Stimulated activated CD8-positive, alpha-beta memory T cell treated with anti-CD3 and anti-CD28 coated beads, Interleukin-15, amount 100 ng/mL, for 1 hour (primary cell): ENCODE measurements at places on chromosomes 5 and 9.

DNA sequence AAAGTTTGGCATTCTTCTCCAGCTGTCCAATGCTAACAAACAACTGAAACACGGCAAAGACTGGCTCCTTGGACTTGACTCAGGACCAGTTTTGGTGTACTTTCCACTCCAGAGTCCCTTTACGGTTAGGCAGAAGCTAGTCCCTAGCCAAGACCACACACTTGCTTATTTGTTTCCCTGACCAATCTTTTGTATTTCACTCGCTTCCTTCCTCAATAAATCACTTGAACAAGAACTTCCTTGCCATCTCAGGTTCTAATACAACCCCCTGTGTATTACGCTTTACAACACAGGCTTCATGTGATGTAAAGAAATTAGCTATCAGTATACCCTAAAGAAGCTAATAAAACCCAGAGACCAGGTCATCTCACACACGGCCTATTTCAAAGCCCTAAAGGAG, 947.5 kb upstream of the CTNND2 start:
- no peak for DNase-seq

GRCh38 chr5:127112347-127112864, 39.1 kb upstream of the C5orf63 start:
- DNase-seq: no peak

- DNase-seq: no peak
Observed at GRCh38 chr5:137186759-137187461, 312.2 kb downstream of the SPOCK1 start.

DNA sequence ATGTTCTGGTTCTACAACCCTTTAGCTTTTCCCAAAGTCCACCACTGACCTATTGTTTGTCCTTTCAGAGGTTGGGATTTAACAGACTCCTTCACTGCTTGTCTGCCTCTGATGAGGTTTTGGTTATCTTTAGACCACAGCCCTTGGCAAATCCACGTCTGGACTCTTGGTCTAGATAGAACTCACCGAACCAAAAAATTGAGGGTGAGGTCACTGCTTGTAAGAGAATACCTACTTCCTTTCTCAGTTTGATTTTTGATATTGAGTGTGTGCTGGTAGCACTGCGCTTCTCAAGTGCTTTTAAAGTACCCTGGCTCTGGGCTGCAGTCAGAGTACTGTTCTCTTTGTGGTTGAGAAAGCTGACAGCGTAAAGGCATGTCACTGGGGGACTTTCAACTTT, 61.7 kb downstream of the JMY start:
- DNase-seq: no peak

DNA sequence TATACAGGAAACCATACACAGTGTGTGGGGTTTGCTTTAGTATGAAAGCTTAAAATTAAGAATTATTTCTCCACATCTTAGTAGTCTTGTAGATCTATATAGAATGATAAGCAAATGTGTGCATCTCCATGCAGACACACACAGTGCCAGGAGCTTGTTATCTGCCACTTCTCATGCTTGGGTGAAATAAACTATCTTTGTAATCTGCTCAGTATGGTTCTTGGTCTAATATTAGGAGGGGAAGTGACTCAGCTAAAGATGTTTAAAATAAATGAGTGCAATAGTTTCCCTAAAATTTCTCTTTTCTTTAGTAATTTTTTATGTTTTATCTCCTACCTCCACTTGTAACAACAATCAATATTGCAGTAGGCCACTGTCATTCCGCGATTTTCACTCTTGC, 689.6 kb downstream of the TAF11L14 start:
- DNase-seq: no peak

DNA sequence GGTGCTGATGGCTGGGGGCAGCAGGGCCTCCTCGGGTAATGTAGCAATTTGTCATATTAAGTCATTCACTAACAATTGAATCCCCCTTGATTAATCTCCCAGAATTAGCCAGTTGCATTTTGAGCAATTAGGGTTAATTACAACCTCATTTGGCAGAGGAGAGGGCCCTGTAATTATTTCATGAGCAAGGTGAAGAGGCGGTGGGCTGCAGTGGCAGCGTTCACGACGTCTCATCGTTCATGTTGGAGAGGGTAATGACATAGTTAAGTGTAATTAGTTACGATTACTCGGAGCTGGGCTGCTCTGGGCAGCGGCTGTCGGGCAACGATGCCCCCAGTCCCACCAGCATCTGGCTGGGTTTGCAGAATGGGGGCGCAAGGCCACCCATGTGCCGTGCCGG, 46.0 kb downstream of the NEK6 start:
- no peak for DNase-seq

DNA sequence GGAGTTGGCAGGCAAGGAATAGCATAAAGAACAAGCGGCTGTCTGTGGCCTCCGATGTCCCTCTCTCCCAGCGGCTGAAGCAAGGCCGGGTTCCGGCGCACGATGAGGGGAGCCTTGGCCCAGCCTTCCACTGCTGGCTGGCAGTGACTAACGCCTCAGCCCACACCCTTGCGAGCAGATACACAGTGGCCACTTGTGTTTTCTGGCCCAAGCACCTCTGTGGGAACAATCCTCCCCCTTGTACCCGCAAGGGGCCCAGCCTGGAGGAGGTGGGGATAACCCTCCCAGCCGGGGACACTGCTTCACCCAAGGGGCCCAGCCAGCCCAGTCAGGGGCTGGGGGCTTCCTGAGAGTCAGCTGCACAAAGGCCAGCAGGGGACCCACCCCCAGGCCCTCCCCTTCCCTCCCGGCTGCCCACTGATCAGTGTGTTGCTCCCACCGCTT, 23.2 kb downstream of the STK10 start:
- no peak for DNase-seq

DNA sequence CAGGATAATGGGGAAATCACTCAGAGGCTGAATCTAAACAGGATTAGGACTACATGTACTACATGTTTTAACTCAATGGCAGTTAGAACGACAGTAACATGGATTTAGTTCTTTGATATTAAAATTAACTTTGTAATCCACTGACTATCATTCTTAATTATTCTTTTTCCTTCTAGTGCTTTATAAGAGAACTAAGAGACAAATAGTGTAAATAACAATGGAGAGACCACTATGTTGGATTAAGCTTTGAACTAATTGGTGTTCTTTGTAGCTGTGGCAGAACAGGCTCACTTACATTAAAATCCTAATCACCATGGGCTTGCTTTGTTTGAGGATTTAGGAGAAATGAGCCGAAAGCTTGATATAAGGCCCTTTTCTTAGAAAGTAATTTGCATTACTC, 18.8 kb downstream of the NMRK1 start:
- no peak for DNase-seq

DNA sequence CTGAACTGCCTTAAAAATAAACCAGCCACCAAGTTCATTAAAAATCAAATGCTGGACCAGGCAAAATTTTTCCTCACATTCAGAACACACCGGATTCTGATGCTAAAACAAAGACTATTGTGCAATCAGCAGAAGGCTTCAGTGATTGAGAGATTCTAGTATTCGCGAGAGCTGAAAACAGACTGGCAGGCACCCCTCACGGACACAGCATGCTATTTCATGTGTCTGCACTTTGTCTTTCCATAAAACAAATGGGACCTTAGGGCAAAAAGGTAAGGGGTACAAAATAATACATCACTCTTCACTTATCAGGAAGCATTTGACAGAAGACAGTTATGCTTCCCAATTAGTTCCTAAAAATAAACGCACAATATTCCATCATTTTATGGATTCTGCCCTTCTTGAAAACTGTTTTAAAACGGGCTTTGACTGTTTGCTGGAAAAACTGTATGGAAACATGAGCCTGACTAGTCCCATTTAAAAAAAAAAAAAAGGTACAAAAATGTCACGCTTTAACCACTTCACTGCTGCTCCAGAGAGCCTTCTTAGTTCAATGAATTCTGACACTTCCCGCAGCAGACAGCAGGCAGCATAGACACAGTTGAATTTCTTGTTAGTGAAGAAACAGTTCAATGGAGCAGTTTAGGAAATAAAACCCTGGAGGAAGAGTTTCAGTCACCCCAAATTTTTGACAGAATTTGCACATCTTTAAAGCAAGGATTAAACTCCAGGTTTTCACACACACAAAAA, 99.2 kb downstream of the MED27 start:
- no peak for DNase-seq

DNA sequence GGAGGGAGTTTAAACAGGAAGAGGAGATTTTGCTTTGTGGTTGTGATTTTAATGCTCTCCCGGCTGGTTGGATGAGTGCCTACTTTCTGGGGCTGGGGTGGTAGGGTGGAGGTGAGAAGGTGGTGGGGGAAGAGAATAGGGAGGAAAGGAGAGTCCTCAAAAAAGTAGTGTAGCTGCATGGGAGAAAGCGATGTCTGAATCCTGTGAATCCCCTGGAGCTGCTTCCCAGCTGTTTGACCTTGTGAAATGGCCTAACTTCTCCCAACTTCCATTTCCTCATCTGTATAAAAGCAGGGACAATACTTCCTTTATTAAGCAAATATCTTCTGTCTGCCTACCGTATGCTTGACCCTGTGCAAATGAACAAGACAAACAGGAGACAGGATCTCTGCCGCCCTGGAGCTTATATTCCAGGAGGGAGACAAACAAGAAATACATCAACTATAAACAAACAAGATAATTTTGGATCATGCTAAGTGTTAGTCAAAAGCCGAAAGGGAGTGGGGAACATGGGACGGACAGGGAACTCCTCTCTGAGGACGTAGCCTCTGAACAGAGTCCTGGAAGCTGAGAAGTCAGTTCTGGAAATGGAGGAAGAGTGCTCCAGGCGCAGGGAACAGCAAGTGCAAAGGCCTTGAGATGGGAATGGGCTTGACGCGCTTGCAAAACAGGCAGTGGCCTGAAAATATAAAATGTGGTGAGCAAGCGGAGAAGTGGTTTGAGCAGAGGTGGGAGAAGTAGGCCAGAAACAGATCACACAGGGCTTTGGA, 103.5 kb downstream of the SPRY4 start:
- DNase-seq: no peak

DNA sequence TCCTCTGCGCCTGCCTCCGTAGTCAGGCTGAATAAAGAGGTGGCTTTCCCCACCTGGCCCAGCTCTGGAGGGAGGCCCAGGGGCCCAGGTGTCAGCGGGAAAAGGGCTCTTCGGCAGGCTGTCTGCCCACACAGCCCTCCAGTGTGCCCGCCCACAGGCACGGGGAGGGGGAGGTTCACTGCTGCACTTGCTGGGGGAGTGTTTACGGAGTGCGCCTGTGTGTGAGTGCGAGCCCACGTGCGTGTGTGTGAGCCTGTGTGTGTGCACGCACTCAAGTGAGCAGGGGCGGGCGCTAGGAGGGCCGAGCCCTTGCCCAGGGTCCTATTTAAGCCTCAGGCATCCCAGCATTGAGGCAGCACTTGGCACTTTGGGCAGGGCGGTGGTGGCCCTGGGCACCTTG, 10.9 kb downstream of the DNLZ start:
- no peak for DNase-seq

GRCh38 chr5:54520940-54521339, 3.4 kb downstream of the SNX18 start:
- no peak for DNase-seq

GRCh38 chr5:167665841-167666375, 625.5 kb upstream of the WWC1 start:
- DNase-seq: no peak

DNA sequence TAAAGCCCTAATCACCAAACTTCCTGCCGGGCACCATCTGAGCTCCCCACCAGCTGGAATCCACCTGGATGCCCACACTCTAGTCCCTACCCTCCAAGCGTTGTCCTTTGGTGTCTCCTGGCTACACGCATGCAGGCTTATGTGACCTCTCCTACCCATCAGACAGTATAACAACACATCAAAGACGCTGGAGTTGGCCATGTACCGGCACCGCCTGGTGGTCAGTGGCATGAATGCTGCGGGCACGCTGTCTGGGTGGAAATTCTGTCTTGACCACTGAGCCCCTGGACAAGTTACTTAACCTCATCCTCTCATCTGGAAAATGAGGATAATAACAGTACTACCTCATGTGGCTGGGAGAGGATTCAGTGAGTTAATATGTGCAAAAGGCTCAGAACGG, 23.4 kb upstream of the CORO2A start:
- DNase-seq: no peak

- DNase-seq: no peak
Observed at GRCh38 chr5:80076131-80077050, 41.2 kb downstream of the THBS4 start.

- no peak for DNase-seq
Observed at GRCh38 chr5:129909225-129909624, 5.0 kb downstream of the CHSY3 start.

GRCh38 chr9:5871785-5872184, 18.9 kb upstream of the MLANA start:
- DNase-seq: no peak

GRCh38 chr5:15420201-15420600, 79.8 kb upstream of the FBXL7 start:
- no peak for DNase-seq

GRCh38 chr5:37742111-37742510, 97.7 kb downstream of the GDNF start:
- DNase-seq: no peak

DNA sequence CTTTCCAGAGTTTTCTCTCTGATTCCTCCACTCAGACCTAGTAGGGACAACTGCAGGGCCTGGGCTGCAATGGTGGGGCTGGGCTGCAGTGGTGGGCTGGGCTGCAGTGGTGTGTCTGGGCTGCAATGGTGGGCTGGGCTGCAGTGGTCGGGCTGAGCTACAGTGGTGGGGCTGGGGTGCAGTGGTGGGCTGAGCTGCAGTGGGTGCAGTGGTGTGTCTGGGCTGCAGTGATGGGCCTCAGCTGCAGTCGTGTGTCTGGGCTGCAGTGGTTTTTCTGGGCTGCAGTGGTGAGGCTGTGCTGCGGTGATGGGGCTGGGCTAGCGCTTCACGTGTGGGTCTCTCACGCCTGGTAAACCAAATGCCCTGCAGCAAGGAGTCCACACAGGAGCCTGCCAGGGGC, 27.4 kb downstream of the ABO start:
- no peak for DNase-seq

- DNase-seq: no peak
Observed at GRCh38 chr5:133995341-133995740, 9.4 kb downstream of the VDAC1 start.

DNA sequence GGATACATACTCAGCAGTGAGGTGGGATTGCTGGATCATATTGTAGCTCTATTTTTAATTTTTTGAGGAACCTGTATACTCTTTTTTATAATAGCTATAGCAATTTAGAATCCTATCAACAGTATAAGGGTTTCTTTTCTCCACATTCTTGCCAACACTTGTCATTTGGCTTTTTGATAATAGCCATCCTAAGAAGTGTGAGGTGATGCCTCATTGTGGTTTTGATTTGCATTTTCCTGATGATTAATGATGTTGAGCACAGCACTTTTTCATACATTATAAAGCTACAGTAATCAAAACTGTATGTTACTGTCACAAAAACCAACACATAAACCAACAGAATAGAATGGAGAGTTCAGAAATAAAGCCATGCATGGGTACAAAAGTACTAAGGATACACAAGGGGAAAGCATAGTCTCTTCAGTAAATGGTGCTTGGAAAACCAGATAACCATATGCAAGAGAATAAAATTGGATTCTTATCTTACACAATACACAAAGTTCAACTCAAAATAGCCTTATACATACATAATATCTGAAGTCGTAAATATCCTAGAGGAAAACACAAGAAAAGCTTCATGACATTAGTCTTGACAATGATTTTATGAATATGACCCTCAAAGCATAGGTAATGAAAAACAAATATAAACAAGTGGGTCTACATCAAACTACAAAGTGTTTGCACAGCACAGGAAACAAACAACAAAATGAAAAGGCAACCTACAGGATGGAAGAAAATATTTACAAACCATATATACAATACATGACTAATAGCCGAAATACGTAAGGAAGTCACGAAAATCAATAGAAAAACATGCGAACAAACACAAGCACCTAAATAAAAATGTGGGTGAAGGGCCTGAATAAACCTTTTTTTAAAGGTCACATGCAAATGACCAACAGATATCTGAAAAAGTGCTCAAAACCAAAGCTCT, 287.8 kb upstream of the DAB2 start:
- no peak for DNase-seq
